ENCODE measurements at places on chromosomes 7 and 10. TPM values are rescaled to one million over a fixed set of nuclear protein-coding genes. Genes with fewer than 3 reads are reported as not detected.

DNA sequence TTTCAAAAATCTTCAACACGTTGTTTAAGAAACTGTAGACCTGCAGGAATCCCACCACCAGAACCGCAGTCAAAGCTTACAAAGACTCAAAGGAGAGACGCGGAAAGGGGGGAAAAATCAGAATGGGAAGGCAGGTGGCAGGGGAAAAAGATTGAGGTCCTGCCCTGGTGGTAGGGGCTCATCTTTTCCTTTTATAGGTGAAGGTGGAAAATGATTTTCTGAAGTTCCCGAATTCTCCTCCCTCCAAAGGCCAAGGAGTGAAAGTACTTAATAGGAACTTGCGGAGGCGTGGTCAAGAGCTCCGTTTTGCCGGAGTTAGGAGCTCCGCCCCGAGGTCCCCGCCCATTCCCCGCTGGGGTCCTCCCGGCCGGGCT, 724 bp downstream of the BBIP1 start:
- peak; percentile 99 for DNase-seq

DNA sequence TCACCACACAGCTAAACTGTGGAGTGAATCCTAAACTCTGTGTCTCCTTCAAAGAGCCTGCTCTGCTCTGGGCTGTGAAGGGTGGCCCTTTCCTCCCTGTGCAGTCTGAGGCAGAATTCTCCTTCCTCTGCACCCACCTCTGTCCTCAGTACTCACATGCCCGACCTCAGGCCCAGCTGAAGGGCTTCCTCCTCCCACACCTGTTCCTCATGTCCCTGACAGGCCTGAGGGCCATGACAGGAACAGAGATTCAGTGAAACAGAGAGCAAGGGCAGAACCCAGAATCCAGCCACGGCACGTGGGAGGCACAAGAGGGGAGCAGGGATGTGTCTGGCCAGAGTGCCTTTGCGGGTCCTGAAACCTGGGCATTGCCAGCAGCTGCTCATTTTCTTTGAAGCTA, 13.9 kb downstream of the CREB3L2 start:
- no peak for DNase-seq

DNA sequence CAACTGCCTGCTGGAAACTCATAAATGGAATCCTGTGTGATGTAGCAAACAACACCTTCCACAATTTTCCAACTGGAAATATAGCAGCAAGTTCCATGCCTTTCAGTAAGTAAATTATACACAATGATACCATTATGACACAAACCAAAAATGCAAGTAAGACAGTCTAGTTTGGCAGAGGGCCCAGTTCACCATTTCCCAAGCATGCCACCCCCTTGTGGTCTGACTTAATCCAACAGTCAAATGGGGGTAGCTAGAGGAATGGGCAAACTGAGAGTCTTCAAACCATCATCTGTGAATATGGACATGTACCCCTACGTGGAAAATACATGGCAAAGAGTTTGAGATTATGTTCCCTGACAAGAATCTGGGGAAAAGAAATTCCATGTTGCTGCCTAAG, 137.6 kb upstream of the VWC2 start:
- no peak for DNase-seq

GRCh38 chr7:40945788-40946187, 757.1 kb downstream of the INHBA start:
- no peak for DNase-seq

- no peak for DNase-seq
Observed at GRCh38 chr10:112851588-112852211, 98.3 kb upstream of the TCF7L2 start.

DNA sequence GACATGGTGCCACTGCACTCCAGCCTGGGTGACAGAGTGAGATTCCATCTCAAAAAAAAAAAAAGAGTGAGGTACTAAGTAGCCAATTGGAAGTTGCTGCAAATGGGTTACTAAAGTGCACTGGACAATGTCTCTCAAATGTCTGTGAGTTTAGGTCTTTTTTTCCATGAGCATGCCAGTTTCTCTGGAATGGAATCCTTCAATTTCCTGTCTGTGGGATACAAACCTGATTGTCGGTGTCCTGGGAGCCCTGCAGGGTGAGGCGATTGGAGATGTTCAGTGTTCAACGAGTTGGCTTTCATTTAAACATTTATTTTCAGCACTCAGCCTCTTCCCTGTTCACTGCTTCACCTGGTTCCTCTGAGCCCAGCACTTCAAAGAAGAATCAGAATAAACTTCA, 5.3 kb upstream of the CALD1 start:
- DNase-seq = no peak

GRCh38 chr10:72204296-72204695, 11.5 kb upstream of the ANAPC16 start:
- no peak for DNase-seq

- no peak for DNase-seq
Observed at GRCh38 chr10:30553018-30553625, 76.4 kb downstream of the LYZL2 start.

DNA sequence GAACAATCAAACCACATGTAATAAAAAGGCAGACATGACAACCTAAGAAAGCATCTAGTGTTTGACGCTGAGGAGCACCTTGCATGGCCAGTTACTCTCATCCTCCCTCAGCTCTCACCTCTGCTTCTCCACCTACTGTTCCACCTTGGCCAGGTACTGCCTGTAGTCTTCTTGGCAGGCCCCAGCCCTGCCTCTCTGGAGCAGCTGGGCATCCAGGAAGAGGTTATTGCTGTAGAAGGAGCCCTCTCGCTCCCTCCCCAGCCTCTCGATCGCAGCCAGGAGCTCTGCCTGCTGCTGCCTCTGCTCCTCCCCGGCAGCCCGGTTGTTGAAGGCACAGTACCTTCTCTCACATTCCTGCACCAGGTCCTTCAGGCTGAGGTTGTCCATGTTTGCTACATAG, 9.7 kb downstream of the GIMAP5 start:
- no peak for DNase-seq

- DNase-seq = peak; percentile 33
Observed at GRCh38 chr10:132036153-132036886, 29.4 kb upstream of the JAKMIP3 start.

DNA sequence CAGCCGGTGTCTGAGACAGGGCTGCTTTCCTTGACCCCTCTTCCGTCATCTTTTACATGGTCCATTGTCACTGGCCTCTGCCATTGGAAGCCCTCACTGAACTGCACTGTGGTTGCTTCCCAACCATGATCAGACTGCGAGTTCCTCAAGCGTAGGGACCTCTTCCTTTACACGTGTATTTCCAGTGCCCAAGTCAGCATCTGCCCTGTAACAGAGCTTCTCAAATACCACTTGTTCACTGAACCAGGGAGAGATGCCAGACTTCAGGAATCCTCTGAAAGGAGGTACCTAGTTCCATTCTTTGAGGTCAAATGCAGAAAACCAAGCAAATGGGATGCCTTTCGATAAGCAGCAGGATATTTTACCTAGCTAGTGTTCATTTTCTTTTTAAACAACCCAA, 145.1 kb downstream of the NRP1 start:
- DNase-seq = no peak

DNA sequence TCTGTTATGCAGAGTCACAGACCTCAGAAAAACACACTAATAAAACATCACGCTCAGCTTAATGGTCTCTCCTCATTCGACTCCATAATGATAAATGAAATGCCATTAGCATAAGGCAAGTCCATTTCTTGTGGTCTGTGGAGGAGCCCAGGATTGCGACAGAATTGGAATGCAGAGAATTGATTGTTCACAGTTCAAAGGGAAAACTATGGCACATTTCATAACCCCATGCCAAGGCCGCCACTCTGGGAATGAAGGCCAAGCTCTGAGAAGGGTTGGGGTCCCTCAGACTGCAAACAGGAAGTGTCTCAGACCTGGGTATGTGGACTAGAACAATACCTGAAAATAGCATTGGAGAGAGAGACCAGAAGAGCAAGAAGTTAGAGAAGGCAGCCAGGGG, 398.9 kb downstream of the ADRA2A start:
- no peak for DNase-seq

DNA sequence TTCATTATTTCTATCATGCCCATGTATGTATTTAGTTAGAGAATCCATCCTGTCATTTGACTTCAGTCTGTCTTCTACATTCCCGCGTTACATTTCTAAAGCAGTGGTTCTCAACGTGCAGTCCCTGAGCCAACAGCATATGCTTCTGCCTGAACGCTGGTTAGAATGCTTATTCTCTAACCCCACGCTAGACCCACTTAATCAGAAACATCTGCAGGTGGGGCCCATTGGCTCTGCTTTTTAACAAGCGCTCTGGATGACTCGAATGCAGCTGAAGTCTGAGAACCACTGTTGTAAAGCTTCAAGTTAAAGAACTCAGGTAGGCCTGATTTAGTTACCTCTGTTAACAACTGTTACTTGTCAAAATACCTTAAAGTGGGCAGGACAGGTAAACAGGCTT, 38.2 kb downstream of the NEUROD6 start:
- DNase-seq = no peak

The PKD2L1 gene
- total RNA-seq = not detected

The TFEC gene
- 2.0 TPM for total RNA-seq

The PSD gene
- 9.4 TPM for total RNA-seq
